ENCODE measurements at places on chromosomes 3 and 15. TPM values are rescaled to one million over a fixed set of nuclear protein-coding genes. Genes with fewer than 3 reads are reported as not detected.

Gene ROPN1B
- not detected for total RNA-seq

Gene PLXNA1
- 13.6 TPM for total RNA-seq

Gene HRH1
- 13.1 TPM for total RNA-seq

Gene ARGFX
- total RNA-seq: not detected

GRCh38 chr3:4776399-4776979 is 202.7 kb upstream of the BHLHE40 start:
- no peak for DNase-seq

GRCh38 chr15:42499858-42500609 is 4.6 kb downstream of the SNAP23 start:
- no peak for DNase-seq

DNA sequence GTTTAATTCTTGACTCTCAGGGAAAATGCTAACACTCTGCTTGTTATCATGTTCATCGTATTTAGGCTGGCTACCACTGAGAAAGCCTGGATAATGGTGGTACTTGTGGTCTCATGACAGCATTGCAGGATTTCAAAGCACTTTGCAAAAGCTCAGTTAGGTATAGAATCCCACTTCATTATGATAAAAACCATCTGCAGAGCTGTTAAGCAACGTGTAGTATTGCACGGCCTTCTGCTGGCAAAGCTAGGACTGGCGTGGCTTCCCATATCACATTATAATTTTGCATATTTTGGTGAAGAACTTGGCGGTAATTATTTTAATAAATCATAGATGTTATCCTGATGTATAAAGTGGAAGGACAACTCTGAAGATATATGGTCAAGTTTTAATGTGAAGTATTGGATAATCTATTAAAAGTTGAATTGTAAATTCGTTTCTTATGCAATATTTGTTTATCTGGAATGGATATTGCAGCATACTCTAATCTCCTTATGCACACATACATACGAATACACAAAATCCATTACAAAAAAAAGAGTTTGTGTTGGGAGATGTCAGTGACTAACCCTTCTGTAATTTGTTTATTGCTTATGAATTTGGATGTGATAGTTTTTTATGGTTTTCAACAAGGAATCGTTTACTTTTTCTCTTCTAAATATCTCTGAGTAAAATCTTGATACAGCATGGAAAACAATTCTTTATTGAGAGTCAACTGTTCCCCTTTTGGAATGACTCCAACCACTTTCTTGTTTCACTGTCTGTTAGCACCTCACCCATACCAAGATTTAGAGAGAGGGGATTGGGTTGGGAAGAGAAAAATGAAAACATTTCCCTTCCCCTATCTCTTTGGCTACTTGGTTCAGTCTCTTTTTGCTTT is 9.2 kb downstream of the RAB8B start:
- peak; percentile 69 for DNase-seq

GRCh38 chr15:101176625-101177024 is 75.2 kb downstream of the CHSY1 start:
- peak; percentile 75 for DNase-seq

Measured in IMR-90 (cell line).